ENCODE measurements at places on chromosomes 1 and 21.

DNA sequence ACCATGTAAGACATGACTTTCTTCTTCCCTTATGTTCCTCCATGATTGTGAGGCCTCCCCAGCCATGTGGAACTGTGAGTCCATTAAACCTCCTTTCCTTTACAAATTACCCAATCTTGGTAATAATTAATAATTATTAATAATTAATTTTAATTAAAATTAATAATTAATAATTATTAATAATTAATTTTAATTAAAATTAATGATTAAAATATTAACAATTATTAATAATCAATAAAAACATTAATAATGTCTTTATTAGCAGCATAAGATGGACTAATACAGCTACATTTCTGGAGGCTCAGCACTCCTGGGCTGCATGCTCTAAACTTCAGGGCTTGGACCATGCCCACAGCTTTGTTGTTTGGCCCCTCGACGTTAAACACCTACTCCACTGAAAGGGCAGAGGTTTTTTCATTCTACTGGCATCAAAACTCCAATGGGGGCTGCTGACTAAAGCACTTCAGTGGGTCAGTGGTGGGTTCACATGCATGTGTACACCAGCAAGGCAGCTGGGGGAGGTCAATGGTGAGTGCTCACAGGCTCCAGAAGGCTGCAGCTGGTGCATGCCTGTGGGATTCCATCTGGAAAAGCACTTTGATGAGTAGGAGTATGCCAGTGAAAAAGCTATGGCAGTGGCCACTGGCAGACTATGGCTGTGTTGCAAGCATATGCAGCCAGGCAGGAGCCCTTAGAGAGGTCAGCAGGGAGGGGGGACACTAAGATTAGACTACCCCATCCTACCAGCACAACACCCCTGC, 561.3 kb downstream of the NCAM2 start:
- DNase-seq = no peak

- no peak for DNase-seq
These were observed 90.2 kb downstream of the ESRRG start for GRCh38 chr1:216632980-216633379.

DNA sequence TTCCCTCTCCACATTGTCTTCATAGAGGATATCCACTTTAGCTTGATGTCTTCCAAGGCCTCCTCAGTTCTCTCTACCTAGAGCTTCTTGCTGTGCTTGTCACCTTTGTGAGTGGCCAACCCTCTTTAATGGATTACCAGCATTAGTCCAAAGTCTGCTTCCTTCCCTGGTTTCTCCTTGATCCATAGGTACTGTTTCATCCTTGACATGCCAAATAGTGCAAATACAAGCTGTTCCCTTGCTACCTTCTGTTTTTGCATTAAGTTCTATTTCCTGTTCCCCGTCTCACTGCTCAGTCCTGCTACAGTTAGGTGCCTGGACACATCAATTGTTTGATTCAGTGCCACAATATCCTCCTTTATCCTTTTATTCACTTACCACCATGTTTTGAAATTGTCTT, 19.2 kb downstream of the MAST2 start:
- DNase-seq = no peak

DNA sequence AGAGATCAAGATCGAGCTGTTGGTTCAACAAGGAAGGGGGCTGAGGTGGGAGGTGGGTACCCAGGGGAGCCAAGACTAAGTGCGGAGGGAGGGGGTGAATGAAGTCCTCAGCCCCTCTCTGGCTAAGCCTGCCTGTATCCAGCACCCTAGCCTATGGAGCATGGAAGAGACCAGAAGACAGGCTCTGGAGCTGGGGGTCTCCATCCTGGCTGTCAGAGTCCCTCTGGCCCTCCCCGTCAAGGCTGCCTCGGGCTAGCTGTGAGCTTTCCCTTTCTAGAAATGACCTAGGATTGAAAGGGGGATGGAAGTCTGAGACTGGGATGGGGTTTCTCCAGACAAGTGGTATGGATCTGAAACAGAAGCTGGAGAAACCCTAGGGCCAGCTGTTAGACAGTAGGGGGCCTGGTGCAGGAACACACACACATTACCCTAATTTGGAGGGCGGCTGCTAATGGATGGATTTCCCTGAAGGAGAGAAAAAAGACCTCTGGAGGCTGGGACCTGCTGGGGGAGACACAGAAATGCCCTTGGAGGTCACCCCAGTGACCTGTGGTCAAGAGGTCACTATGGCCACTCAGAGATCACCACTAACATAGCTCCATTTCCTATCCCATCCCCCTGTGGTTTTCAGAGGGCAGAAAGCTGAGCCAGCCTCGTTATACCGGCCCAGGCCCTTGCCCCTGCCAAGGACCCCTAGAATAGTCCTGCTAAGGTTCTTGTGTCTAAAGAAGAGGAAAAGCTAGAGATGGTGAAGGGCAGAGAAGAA, 107.8 kb downstream of the TMEM53 start:
- DNase-seq = no peak

GRCh38 chr21:37677006-37677405, 239.3 kb downstream of the KCNJ6 start:
- no peak for DNase-seq

- DNase-seq = no peak
These were observed 203.5 kb downstream of the CAMTA1 start for GRCh38 chr1:6988796-6989195.

- DNase-seq = no peak
These were observed 1181.9 kb upstream of the PRMT6 start for GRCh38 chr1:105874621-105875020.

All from AG09309 (cell line).